HuH-7 (cell line): ENCODE measurements at places on chromosomes 7 and 10.

DNA sequence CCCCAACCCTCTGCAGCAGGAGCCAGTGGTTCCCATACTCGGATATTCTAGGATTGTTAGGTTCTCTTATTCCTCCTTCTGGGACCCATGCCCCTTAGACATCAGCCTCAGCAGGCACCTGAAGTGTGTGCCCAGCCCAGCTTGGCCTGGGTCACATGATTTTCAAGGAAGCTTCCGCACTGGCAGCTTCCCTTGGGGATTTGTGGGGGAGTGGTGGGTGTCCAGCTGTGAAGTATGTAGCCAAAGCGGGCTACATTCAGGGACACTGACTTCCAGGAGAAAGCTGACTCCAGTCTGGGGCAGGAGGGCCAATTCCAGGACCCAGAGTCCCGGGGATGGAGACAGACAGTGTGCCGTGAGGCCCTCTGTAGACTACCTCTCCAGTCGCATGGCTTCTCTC is 1.3 kb downstream of the LDB1 start:
- DNase-seq, result no peak

GRCh38 chr7:131604841-131605279 is 48.4 kb upstream of the PODXL start:
- DNase-seq, result no peak

- no peak for DNase-seq
These were observed 48.3 kb upstream of the SEPHS1 start for GRCh38 chr10:13396369-13396768.

DNA sequence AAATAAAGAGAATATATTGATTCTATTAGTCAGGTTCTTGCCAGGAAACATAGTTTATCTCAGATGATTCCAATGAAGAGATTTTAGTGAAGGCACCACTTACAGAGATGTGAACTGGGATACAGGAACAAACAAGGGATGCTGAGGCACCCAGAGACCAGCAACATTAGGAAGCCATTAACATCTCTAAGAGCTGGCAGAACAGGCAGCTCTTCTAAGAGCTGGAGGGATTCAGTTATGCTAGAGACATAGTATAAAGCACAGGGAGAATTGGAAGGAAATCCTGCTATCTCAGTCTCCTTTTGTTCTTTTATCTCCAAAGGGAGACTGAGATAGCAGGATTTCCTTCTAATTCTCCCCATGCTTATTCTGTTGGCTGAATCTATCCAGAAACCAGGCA is 22.0 kb downstream of the OR6B1 start:
- no peak for DNase-seq

GRCh38 chr10:15775513-15775912 is 55.8 kb upstream of the ITGA8 start:
- no peak for DNase-seq

GRCh38 chr10:90204956-90205314 is 503.5 kb downstream of the KIF20B start:
- DNase-seq, result no peak

- DNase-seq, result no peak
These were observed 12.1 kb downstream of the KBTBD2 start for GRCh38 chr7:32879460-32879859.

DNA sequence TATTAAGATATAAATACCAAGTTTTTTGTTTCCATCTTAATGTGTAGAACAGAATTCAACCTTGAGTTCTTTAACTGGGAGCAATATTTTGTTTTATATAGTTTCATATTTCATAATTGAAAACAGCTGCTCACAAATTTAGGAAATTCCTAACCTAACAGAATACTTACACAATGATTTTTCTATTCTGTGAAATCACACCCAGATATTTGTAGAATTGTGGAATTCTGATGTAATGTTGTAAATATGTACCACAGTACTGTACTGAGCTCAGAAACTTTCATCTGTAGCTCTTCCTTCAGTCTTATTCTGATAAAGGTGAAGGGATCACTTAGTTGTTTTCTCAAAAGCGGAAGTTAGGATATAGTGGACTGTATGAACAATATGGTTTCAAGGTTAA is 143.4 kb upstream of the GLI3 start:
- no peak for DNase-seq

DNA sequence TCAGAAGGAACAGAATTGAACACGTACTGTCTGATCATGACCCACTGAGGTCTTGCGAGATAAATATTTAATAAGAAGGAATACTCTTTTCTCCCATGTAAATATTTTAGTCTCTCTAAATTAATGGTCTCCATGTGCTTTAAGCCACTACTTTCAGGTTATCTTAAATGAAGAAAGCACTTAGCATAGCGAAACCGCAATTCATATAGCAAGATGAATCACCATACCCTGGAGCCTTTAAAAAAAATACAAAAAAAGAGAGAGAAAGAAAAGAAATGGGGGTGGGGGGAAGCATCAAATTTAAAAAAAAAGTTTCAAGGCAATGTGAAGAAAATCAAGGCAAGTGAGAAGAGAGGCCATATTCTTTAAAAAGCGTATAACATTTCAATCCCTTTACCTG is 82.5 kb downstream of the CTTNBP2 start:
- no peak for DNase-seq

- no peak for DNase-seq
These were observed 10.2 kb downstream of the ZRANB1 start for GRCh38 chr10:124952123-124952522.

DNA sequence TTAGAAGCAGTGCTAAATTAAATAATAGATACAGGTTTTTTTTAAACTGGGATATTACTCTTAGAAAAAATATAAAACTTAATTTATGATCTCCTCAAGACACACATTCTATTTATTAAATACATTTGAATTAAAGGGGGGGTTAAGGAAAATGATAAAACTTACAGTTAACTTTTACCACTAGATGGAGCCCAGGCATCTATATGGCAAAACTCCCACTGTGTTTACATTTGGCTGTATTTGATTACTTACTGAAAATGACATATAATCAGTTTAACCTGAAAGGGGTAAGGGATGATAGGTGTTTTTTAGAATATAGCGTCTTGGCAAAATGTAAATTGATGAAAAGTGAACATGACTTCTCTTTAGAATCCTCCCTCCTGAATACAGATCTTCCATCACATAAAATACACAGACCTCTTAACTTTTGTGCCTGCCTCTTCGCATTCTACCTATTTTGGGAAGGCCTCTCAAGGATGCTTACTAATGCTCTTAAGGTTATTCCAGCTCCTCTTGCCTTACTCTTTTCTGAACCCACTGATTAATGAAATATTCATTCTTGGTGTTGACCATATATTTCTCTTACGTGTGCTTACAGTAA is 235.7 kb downstream of the AGMO start:
- no peak for DNase-seq

GRCh38 chr7:30278849-30279652 is 5.3 kb upstream of the ZNRF2 start:
- no peak for DNase-seq

DNA sequence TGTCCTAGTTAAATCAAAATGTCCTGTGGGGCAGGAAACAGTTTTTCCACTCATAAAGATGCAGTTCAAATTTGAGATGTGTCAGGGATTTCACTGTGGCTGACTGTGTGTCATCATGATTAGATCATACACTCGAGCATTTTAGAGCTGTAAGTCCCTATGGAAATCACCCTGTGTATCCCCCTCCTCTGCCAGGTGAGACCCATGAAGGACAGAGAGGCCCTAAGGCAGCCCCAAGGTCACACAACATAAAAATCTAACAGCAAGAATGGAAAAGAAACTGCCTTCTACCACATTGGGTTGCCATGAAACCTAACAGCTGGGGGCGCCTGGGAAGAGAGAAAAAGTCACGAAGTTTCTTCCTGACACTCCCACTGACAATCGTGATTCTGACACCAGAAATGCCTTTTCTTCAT is 135.8 kb downstream of the KCNMA1 start:
- DNase-seq, result no peak

DNA sequence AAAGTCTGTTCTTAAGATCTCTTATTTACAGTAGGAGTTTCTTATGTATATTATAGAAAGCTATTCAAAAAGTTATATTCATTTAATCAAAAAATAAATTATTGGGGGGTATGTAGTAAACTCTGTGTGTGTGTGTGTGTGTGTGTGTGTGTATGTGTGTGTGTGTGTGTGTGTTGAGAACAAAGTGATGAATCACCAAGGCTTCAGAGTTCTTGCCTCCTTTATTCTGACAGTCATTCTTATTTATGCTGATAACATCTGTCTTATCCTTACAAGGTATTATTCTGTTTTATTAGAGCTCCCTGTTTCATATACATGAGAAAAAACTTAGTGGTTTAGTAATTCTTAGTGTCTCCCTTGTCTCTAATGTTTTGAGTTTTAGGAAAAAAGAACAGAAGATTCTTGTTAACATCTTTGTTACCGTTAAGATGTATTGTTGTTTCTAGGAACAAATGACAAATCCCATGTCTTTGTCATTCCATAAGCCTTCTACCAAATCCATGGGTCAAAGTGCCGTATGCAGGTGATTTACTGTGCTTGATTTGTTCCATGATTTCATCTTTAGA is 424.0 kb downstream of the EXOC4 start:
- DNase-seq, result no peak

DNA sequence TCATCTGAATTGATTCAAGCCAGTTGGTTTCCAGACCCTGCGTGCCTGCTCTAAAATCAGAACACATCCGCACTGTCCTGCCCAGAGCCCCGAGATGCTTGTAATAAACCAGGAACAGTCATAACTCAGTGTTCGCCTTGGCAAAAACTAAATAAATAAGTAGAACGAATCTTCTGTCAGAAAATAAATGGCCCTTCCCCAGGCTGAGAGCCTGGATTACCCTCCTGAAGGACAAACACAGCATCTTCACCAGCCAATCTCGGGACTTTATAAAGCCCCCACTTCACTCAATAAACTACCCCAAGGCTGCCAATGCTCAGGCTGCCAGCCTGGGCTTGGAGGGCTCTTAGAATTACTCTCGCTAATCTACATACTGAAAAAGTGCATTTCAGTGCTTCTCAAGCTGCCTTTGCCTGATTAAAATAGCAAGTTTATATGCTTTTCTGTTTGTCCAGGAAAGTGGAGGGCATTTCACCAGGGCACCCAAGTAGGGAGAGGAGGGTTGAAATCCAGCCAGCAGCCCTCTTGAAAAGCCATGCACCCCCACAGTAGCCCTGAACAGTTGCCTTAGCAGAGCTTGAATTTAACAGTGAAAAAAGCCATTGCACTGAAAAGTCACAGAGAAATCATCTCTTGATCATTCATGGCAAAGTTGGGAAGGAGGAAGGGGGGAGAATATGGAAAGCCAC is 136.6 kb downstream of the CALN1 start:
- no peak for DNase-seq

GRCh38 chr7:124022551-124022950 is 10.3 kb downstream of the TMEM229A start:
- DNase-seq, result no peak

DNA sequence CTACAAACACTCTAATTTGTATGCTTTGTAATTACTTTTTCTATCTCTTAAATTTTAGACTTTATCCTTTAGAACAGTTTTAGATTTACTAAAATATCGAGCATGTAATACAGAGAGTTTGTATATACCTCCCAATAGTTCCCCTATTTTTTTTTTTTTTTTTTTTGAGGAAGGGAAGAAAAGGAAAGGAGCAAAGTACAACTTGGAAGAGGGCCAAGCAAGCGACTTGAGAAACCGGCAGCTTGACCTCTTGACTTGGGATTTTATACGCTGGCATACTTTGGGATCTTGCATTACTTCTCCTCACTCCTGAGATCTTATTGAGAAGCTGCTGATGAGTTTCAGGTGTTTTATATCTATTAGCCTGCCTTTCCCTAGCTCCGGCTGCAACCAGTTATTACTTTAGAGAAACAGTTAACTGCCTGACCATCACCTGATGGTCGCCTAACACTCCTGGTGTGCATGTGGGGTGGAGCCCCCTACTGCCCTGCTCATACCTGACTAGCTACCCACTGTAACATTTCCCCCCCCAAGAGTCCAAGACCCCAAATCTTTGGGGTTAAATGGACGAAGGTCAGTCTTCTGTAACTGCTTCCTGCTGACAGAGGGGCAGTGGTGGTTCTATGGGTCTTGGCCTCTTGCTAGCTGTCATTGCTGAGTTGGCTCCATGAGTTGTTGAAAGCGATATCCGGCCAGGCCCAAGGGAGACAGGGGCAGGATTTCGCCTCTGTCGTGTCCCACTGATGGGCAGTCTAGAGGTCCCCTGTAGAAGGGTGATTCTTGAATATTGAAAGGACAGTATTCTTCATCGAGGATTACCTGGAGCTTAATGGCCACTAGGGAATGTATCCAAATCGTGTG is 28.5 kb downstream of the MKLN1 start:
- no peak for DNase-seq

GRCh38 chr7:135537905-135538304 is 19.8 kb upstream of the NUP205 start:
- no peak for DNase-seq

GRCh38 chr7:121832347-121832746 is 40.6 kb upstream of the PTPRZ1 start:
- no peak for DNase-seq

- no peak for DNase-seq
These were observed 19.6 kb downstream of the SRI start for GRCh38 chr7:88200261-88200660.

DNA sequence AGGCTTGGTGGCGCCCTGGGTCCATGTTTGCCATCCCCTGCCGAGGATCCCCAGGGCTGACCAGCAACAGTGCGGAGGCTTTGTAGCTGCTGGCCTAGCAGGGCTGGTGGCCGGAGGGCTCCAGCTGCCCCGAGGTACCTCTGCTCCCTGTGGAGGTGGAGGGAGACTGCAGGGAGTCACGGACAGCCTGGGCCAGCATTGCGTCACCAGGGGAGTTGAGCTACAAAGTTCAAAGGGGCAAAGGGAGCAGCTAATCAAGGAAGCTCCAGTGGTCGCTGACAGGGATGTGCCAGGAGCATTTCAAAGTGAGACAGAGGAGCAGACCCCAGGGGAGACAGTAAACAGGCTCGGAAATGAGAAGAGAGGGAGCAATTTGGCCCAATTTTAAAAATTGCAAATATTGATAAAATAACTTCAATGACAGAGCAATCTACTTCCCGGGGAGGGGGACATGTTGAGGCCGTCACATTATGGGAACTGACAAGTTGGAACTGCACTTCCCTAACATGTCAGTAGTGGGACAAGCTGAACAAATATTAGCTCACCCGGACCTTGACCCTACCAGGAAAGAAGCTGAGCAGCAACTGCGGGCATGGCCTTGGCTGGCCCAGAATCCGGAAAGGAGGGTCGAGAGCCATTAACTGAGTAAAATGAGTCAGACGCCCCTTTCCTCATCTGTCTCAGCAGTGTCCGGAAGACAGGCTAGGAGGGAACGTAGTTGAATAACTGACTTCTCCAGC is 39.4 kb downstream of the BTBD16 start:
- peak; percentile 88 for DNase-seq

DNA sequence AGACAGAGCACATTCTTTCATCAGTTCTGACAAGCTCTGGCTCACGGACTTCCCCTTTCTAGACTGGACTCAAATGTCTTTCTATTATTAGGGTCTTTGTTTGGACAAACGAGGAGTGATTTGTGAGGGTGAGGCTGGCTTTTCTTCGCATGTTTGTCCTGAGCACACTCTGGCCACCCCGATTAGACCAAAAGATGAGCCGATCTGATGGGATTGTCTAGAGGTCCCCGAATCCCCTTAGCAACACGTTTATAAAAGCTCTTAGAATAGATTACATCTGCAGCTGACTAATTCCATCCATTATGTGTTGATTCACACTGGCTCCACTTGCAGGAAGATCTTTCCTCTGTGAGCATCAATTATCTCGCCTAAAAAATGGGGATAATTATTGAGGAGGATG is 675.4 kb upstream of the AUTS2 start:
- DNase-seq, result no peak
